Vagina (tissue), 2 donors: ENCODE measurements at places on chromosomes 3 and 15.
A peak's percentile ranks its signal among the peaks of the same experiment; 100 is the strongest.

DNA sequence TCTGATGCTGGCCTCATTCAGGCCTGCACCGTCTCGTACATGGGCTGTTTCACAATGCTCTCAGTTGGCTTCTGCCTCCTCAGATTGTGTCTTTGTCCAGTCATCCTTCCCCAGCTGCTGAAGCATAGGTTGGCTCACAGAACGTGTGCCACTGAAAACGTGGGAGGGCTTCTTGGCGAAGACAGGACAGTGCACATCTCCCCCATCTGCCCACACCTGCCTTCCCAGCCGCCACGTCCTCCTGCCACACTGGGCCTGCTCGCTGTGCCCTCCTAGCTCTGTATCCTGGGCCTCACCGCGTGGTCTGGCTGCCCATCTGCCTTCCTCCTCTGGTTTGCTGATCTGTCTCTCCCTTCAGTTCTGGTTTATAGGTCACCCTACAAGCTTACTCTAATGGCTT lies 230.0 kb upstream of the TOPAZ1 start:
- DNase-seq, result no peak

DNA sequence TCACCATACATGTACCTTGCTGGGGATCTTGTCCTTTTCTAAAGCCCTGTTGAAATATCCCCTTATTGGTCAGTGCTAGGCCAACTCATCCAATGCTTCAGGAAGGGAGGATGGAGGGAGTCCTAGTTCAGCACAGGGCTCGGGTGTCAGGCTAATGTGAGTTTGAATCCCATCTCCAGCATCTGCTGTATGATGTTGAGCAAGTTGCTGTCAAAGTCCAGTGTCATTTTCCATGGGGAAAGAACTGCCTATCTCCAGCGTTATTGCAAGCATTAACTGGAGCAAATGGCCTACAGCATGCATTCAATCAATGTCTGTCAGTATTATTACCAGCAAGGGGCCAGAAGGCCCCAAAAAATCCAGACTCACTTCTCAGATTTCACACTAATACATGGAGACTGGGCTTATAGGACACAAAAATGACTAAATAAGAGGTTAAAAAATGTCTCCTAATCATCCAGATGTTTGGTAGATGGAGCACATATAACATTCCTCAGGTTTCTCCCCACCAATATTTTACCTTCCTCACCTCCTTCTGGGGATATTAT lies 40.8 kb downstream of the SRGAP3 start:
- DNase-seq, result no peak

- no peak for DNase-seq
Observed at GRCh38 chr3:15291589-15292541, 40.5 kb downstream of the SH3BP5 start.

- DNase-seq, result no peak
Observed at GRCh38 chr3:88040529-88040928, 18.3 kb downstream of the CGGBP1 start.

DNA sequence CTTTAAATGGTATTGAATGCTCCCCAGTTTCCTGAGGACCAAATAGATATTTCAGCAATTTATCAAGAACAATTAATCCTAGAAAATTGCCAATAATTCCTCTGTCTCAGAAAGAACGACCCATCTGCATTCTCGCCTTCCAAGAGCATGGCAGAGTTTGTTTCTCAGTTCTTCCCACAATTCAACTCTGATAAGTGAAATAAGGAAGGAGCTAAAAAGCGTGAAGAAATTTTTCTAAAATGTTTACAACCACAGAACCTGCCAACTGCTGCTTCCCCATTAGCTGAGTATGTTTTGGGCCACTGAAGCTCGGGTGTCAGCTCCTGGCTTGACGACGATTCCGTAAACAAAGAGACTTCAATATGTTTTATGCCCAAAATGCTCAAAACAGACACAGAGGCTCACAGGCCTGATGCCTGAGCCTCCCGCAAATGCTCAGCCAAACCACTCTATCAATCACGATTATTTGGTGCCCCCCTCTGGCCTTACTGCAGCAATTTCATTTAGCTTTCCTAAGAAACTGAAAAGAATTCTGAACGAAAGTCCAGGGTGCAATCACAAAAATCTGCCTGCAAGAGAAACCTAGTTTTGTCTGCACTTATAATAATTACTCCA lies 259.2 kb upstream of the CCDC54 start:
- no peak for DNase-seq

- DNase-seq, result no peak
Observed at GRCh38 chr3:149366941-149367840, 10.3 kb downstream of the TM4SF1 start.

GRCh38 chr15:70714015-70714414 lies 49.3 kb downstream of the UACA start:
- no peak for DNase-seq

DNA sequence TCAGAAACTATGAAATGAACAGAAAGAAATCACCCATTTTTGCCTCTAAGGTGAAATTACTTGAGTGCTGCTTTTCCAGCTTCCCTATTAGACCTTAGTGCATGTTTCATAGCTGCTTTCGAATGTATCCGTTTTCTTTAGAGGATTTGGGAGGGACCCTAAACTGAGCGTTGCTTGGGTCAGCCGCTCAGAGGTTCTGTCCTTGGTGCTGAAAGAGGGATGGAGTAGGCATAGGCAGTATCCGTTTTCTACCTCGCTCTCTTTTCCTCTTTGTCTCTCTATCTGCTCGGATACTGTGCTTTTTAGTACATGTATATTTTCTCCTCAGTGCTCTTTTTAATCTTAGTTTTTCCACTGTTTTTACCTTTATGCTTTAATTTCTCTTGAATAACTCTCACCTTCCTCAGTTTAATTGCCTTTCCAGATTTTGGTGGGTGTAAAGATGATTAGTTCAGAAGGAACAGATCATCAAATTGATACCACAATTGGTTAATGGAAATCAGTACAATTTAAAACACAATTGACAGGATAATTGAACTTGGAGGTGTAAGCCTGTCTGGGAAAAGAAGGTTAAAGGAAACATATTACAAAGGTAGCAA lies at the start of gene DRD3:
TSS of gene DRD3 (minus strand) at position 283 of the 599 bp plus-strand sequence. CDS start 7,060 bp downstream, outside the sequence.
- DNase-seq, result no peak

- no peak for DNase-seq
Observed at GRCh38 chr3:99896482-99896881, 78.8 kb downstream of the CMSS1 start.

- no peak for DNase-seq
Observed at GRCh38 chr3:473033-473800, 276.7 kb downstream of the CHL1 start.

GRCh38 chr3:134068429-134068828 lies 38.7 kb upstream of the SLCO2A1 start:
- peak; percentile 37 for DNase-seq

GRCh38 chr15:74305687-74306086 lies 61.8 kb downstream of the CYP11A1 start:
- DNase-seq, result no peak

GRCh38 chr3:69777582-69777967 lies 38.3 kb downstream of the MITF start:
- no peak for DNase-seq

GRCh38 chr3:188421836-188422540 lies 268.0 kb downstream of the LPP start:
- DNase-seq, result no peak

- no peak for DNase-seq
Observed at GRCh38 chr3:188584162-188584529, 430.2 kb downstream of the LPP start.

- no peak for DNase-seq
Observed at GRCh38 chr3:99984668-99985067, 129.6 kb downstream of the FILIP1L start.

DNA sequence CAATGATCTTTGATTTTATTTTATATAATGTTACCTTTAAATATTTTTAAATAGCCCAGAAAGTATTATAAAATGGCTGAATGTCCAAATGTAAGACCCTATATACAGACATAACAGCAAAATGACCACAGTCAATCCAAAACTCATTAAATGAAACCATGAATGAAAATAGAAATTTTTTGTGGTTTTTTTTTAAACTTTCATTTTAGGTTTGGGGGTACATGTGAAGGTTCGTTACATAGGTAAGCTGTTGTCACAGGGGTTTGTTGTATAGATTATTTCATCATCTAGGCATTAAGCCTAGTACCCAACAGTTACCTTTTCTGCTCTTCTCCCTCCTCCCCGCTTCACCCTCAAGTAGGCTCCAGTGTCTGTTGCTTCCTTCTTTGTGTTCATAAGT lies 108.8 kb downstream of the FAIM start:
- no peak for DNase-seq

DNA sequence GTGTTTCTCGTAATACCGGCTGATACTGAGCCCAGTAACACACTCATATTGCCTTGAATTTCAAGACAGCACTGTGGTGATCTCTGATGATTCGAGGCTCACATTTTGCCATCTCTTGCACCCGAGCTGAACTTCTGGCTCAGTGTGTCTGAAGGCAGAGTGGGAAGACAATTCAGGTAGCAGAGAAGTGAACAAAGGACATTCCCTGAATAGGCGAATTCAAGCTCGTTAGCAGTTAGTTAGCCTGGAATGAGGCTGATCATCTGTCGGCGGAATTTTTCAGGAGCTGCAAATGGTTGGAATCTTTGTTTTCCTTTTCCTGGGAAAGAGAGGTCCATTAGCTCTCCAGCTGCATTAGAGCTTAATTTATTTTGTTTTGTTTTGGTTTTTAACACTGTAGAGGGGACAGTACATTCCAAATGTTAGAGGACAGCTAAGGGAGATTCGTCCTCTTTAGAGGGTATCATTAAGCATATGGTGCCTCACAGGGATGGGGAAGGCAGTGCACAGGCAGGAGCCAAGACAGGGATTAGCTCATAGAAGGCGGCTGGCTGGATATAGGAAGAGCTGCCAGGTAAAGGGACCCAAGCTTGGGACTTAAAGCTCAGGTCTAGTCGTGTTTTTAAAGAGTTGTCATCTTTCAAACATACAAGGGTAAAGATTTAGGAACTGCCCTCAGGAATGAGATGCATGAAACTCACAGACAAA lies 119.7 kb upstream of the DLG1 start:
- no peak for DNase-seq

- no peak for DNase-seq
Observed at GRCh38 chr3:123044981-123045763, 17.6 kb upstream of the SEMA5B start.

- DNase-seq, result no peak
Observed at GRCh38 chr15:62958528-62959363, 83.8 kb upstream of the TPM1 start.

DNA sequence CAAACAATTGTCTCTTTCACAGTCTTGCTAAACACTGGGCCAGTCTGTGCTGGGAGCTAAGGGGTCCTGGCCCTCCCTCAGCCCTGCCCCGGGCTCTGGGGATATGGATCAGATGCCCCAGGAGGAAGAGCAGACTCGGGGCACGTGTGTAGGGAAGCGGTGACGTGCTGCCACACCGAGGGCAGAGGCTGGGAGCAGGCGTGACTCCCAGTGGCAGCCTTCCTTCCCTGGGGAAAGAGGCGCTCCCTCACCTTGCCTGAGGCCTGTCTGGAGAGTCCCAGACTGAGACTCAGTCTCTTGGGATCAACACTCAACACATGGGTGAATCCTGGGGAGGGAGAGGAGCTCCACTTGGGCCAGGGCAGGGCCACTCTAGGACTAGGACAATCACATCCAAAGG lies 54.1 kb upstream of the GRIP2 start:
- no peak for DNase-seq

DNA sequence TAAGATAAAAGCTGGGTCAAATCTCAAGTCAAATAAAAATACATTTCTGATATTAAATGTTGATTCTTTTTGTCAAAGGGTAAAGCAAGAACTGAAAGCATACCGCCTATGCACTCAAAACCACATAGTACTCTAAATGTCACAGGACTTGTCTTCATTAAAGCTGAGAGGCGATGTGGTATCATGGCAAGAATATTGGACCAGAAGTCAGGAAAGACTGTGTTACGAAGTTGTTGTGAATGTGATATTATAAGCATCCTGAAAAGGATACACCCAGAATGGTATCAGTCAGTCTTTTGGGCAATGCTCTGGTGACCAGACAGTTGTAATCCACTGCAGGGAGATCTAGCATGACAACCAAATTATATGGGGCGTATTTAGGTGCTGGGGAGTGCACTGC lies 33.8 kb downstream of the TIGIT start:
- DNase-seq, result no peak

DNA sequence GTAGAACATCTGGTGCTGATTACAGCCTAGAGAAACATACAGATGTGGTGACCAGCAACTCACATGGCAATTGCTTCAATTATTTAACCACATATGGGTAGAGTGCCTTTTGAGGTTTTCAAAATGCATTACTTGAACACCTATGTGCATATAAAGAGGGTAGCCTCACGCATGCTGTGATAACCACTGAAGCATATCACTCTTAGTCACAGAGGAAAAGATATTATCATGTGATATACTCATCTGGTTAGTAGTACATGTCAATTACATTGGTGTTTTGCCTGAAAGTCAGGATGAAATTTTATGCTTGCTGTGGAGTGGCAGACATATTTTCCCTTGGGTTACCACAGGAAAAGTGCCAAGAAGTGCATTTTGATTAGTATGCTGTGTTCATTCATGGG lies 459.3 kb upstream of the AGTR1 start:
- no peak for DNase-seq

DNA sequence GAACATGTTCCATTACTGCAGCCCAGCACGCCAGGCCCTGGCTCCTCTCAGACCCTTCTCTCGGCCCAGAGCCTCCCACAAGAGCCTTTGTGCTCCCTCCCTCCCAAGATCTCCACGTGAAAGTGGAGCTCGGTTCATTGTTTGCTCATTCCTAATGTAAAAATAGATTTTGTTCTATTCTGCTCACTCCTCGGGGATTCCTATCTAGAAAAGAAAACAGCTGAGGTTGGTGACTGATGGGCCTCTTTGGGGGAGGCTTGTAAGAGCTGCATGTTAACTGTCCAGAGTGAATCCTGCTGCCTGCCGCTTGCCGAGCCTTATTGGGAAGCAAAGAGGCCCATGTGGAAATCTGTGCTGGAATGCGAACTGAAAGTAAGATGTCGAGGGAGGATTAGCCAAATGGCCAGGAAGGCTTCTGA lies 267.1 kb downstream of the LRTM1 start:
- DNase-seq, result no peak

DNA sequence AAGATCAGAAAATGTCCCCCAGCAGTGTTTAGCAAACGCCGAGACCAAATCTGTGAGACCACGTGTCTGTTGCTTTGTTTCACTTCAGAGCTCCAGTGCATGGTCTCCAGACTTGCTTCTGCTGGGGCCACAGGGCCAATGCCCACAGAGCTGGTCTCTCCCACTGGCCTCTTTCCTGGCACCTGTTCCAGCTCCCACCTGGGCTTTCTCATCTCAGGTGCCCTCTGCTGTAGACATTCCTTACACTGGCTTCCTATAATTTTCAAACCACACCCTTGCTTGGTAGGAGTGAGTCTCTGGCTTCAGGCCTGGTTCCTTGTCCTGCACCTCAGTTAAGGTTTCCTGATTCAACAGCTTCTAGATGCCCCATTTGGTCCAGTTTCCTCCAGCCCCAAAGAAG lies 243.1 kb downstream of the ADAMTS17 start:
- DNase-seq, result no peak

GRCh38 chr3:5053021-5053831 lies 68.9 kb upstream of the ARL8B start:
- DNase-seq, result no peak

DNA sequence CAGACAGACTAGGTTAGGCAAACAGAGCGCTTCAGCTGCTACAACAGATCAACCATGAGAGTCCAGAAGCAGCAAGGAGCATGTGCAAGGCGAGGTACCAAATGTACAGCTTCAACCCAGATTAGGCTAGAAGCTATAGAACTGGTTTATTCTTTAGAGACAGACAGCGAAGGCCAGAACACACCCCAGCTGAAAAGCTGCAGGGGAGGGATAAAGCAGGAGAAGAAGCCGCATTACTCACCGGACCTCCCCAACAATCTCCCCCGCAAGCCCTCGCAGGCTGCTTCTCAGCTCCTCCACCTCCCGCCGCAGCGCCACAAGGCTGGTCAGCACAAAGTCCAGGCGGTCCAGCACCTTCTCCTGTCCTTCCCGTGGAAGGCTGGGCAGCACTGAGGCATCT lies 3.3 kb downstream of the RMDN3 start:
- DNase-seq, result no peak
